ENCODE measurements at places on chromosomes 5 and 9.

DNA sequence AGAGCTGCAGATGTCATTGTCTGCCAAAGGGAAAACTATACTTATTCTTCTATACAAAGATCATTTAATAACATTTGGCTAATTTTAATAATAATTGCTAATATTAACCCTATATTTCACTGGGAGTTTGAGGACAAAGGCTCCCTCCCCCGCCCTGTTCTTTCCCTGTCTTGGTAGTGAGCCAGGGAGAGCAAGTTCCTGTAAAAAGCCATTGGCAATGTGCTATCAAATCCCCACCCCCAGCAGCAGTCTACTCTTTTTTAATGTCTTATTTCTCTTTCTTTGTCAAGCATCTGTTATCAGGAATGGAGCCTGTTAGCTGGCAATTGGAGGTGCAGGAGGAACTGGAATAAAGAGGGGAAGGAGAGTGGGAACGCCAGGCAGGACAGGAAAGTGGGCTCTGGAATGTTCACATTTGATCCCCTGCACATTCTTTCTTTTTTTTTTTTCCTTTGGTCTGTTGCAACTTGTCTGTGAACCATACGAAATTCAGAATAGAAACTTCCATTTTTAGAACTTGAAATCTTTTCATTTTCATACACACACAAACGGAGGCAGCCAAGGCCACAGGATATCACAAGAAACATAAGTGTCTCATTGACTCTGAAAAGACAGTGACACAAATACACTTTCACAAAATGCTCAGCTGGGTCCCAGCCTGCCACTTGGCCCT lies 664.8 kb upstream of the ZNF608 start:
- no peak overlapping the region for H3K4me3 ChIP-seq
- no peaks in the 10 kb centered on the region for H3K27me3 ChIP-seq
- no peak overlapping the region for H3K27ac ChIP-seq
- no peaks in the 10 kb centered on the region for H3K36me3 ChIP-seq
- DNase-seq = no peak

DNA sequence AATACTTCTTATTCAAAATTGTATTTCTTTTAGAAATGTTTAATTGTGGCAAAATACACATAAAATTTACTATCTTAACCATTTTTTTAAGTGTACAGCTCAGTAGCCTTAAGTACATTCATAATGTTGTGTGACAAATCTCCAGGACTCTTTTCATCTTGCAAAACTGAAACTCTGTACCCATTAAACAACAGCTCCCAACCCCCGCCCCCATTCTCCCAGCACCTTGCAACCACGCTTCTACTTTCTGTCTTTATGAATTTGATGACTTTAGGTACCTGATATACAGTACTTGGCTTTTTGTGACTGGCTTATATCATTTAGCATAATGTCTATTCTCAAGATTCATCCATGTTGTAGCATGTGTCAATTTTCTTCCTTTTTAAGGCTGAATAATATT lies 2.8 kb upstream of the IL5 start:
- H3K27ac ChIP-seq = no peak overlapping the region
- H3K36me3 ChIP-seq = no peaks in the 10 kb centered on the region
- peak; percentile 55 for DNase-seq

DNA sequence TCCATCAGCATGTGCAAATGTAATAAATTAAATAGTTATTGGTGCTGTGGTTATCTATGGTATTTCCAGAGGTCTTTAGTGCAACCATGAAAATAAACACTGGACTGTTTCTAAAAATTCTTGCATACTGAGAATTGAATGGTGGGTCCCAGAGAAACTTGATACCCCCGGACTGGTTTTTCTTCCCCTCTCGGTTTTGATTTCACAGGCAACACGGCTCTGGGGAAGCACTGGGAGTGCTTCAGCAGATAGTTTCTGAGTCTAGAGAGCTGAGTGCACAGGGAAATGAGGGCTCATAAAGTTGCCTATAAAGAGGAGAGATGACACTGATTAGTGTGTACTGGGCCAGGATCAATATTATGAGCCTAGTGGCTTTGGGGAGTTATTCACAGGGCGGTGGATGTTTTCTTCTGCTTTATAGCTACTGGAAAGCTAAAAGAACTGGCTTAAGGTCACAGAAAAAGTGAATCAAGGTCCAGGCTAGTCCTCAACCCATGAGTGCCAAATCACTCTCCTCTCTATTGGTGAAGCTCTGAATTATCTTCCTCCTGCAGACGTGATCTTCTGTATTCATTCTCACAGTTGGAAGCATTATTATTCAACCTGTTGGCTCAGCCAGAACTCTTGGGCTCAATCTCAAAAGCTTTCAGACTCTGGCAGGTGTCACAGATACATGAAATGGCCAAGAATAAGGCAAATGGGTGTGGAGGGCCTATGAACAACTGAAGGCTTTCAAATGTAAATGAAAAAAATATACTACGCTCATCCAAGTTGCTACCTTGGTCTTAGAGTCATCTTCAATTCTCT lies 170.2 kb upstream of the HMHB1 start:
- H3K27ac ChIP-seq = no peak overlapping the region
- H3K4me3 ChIP-seq = no peak overlapping the region
- H3K36me3 ChIP-seq = no peaks in the 10 kb centered on the region

GRCh38 chr5:76606701-76607100 lies 16.5 kb downstream of the F2RL2 start:
- peaks cover 43% of the 10 kb centered on the region for H3K4me1 ChIP-seq
- no peak for DNase-seq
- H3K27ac ChIP-seq = peak overlapping the region; percentile 73
- H3K27me3 ChIP-seq = no peaks in the 10 kb centered on the region

DNA sequence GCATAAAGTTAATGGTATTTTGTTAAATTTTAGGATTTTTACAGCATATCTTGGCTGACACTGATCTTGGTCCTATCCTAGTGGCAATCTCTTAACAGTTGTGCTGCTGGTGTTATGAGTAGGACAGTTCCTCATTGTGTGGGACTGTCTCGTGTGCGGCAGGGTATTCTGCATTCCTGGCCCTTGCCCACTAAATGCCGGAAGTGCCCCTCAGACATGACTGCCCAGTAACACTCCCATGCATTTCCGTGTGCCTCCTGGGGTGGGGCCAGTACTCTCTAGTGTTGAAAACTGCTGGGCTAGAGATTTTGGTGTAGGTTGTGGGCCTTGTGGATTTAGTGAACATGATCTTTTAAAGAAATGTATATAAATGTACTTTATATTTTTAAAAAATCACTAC lies 227.1 kb upstream of the DMRT1 start:
- H3K27ac ChIP-seq = no peak overlapping the region
- no peaks in the 10 kb centered on the region for H3K27me3 ChIP-seq
- H3K36me3 ChIP-seq = no peaks in the 10 kb centered on the region
- no peak overlapping the region for H3K4me3 ChIP-seq
- DNase-seq = no peak

- H3K27me3 ChIP-seq = peaks cover 4% of the 10 kb centered on the region
- no peak overlapping the region for H3K4me3 ChIP-seq
- no peak for DNase-seq
- H3K4me1 ChIP-seq = no peaks in the 10 kb centered on the region
- no peaks in the 10 kb centered on the region for H3K36me3 ChIP-seq
These were observed 75.9 kb upstream of the SELENOP start for GRCh38 chr5:42887575-42887974.

GRCh38 chr9:16405421-16405820 lies 465.0 kb downstream of the BNC2 start:
- DNase-seq = no peak
- no peak overlapping the region for H3K27ac ChIP-seq
- no peaks in the 10 kb centered on the region for H3K36me3 ChIP-seq

DNA sequence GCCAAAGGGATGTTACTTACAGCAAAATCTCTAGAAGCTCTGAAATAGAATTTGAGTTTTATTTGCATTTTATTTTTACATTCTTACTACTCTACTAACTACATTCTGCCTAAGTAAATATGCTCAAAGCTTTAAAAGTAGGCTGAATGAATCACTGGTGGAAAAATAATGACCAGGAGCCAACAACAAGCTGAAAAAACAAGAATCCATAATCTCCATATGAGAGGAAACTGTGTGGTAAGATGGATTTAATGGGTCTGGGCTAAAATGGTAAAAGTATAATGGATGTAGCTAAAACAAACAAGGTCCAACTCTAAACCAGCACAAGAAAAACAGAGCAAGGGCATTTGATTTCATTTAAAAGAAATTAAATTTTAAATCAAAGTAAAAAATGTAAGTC lies 525.8 kb upstream of the FTMT start:
- no peaks in the 10 kb centered on the region for H3K36me3 ChIP-seq
- no peak overlapping the region for H3K27ac ChIP-seq
- H3K27me3 ChIP-seq = no peaks in the 10 kb centered on the region
- H3K4me1 ChIP-seq = no peaks in the 10 kb centered on the region

GRCh38 chr5:158565017-158565789 lies 534.5 kb downstream of the EBF1 start:
- H3K36me3 ChIP-seq = no peaks in the 10 kb centered on the region
- no peaks in the 10 kb centered on the region for H3K4me1 ChIP-seq
- no peaks in the 10 kb centered on the region for H3K27me3 ChIP-seq
- H3K4me3 ChIP-seq = no peak overlapping the region

GRCh38 chr9:114488398-114489129 lies 16.7 kb downstream of the WHRN start:
- no peak overlapping the region for H3K27ac ChIP-seq
- H3K4me1 ChIP-seq = peaks cover 33% of the 10 kb centered on the region
- DNase-seq = no peak
- H3K36me3 ChIP-seq = no peaks in the 10 kb centered on the region
- no peaks in the 10 kb centered on the region for H3K27me3 ChIP-seq
- no peak overlapping the region for H3K4me3 ChIP-seq

- no peaks in the 10 kb centered on the region for H3K36me3 ChIP-seq
- no peak overlapping the region for H3K4me3 ChIP-seq
- no peak for DNase-seq
- H3K4me1 ChIP-seq = no peaks in the 10 kb centered on the region
These were observed 10.5 kb downstream of the TAL2 start for GRCh38 chr9:105672711-105673234.

DNA sequence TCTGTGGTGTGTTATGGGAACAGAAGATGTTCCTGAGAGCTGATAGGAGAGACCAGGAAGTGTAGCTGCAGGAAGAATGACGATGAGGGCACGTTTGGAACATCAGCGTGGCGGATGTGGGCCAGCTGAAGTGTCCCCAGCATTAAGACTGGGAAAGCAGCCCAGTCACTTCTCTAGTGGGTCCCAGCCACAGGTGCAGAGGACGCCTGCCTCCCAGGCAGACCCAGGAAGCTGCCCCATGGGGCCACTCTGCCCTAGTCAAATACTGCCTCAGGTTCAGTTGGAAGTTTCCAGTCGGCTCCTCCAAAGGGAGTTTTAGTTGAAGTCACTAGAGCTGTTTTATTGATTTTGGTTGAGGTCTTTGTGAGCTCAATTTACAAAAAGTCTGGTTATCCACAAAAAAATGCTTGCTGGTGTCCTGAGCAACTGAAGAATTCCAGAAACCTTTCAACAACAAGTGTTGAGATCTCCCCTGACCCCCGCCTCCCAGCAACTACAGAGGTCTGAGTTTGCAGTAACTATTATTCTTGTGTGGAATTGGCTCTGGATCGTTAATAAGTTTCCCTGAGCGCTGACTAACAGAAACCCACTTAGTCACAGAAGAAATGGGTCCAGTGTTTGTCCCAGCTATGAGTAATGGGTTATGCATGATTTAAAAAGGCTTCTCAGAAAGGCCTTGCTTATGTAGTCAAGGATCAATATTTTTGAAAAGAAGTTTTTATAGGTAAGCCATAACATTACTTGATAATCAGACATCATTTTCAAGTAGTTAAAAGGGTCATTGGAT lies 294.1 kb downstream of the FANCC start:
- no peak for DNase-seq
- no peaks in the 10 kb centered on the region for H3K27me3 ChIP-seq
- H3K4me3 ChIP-seq = no peak overlapping the region
- peaks cover 17% of the 10 kb centered on the region for H3K36me3 ChIP-seq

- no peaks in the 10 kb centered on the region for H3K36me3 ChIP-seq
- H3K4me3 ChIP-seq = no peak overlapping the region
- no peak for DNase-seq
- no peaks in the 10 kb centered on the region for H3K4me1 ChIP-seq
- no peak overlapping the region for H3K27ac ChIP-seq
These were observed 170.8 kb downstream of the DNAH5 start for GRCh38 chr5:13773649-13774048.

- no peak overlapping the region for H3K4me3 ChIP-seq
- H3K36me3 ChIP-seq = peaks cover 74% of the 10 kb centered on the region
- H3K27me3 ChIP-seq = no peaks in the 10 kb centered on the region
- DNase-seq = no peak
These were observed 119.2 kb downstream of the SMARCA2 start for GRCh38 chr9:2134391-2134790.

GRCh38 chr5:107917983-107918382 lies 247.2 kb upstream of the EFNA5 start:
- H3K27me3 ChIP-seq = no peaks in the 10 kb centered on the region
- no peak for DNase-seq
- H3K4me3 ChIP-seq = no peak overlapping the region
- H3K4me1 ChIP-seq = peaks cover 27% of the 10 kb centered on the region
- H3K36me3 ChIP-seq = no peaks in the 10 kb centered on the region

GRCh38 chr9:26457151-26457550 lies 435.5 kb downstream of the CAAP1 start:
- no peaks in the 10 kb centered on the region for H3K27me3 ChIP-seq
- H3K27ac ChIP-seq = no peak overlapping the region
- DNase-seq = no peak

DNA sequence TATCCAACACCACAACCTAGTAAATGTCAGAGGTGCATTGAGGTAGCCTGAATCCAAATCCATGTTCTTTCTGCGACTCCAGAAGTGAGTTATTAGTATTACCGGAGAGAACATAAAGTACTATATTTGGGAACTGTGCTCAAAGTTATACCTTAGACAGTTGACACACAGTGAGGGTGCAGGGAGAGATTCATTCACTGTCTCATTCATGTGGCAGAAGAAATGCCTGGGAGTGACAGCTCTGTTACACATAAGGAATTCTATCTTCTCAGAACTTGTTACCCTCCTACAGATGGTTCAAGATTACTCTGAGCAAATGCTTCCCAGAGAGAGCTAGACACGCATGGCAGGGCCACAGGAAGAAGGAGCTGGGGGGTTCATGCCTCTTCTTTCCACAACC lies 103.0 kb downstream of the ATP10B start:
- no peak for DNase-seq
- no peak overlapping the region for H3K4me3 ChIP-seq
- no peak overlapping the region for H3K27ac ChIP-seq

- no peak overlapping the region for H3K4me3 ChIP-seq
- H3K27me3 ChIP-seq = peaks cover 9% of the 10 kb centered on the region
- no peaks in the 10 kb centered on the region for H3K36me3 ChIP-seq
- peaks cover 5% of the 10 kb centered on the region for H3K4me1 ChIP-seq
These were observed 47.1 kb upstream of the SIMC1 start for GRCh38 chr5:176190886-176191755.

DNA sequence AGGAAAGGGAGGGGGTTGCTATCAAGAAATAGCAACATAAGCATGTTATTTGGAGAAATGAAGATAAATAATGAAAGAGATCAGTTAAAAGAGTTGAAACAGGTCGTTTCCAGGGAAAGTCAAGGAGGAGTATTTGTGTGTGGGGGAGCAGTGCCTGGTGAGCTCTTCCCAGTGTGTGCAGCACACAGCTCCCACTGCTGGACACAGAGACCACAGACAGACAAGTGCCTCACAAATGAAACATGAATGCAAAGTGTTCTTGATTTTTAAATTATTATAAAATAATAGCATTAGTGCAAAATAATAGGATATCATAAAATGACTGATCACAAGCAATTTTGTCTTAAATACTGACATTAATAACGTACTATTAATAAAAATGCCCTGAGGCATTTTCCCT lies 40.8 kb downstream of the LIFR start:
- no peaks in the 10 kb centered on the region for H3K4me1 ChIP-seq
- DNase-seq = no peak
- H3K4me3 ChIP-seq = no peak overlapping the region
- no peaks in the 10 kb centered on the region for H3K36me3 ChIP-seq

All from activated T-cell treated with anti-CD3 and anti-CD28 coated beads, Interleukin-2, amount 50 U/mL, for 24 hours (primary cell).